NCI-H2081 treated with DMSO at 0.1 percent for 48 hours (cell line): ENCODE measurements at places on chromosomes 4 and X.

GRCh38 chrX:85223359-85223758 is 20.2 kb downstream of the SATL1 start:
- DNase-seq, result no peak

GRCh38 chr4:1792832-1793495 is at the start of gene FGFR3:
Gene FGFR3, plus strand, starts transcription at chr4:1793293. Its CDS starts 642 bp downstream, at chr4:1793935.
- no peak for DNase-seq

DNA sequence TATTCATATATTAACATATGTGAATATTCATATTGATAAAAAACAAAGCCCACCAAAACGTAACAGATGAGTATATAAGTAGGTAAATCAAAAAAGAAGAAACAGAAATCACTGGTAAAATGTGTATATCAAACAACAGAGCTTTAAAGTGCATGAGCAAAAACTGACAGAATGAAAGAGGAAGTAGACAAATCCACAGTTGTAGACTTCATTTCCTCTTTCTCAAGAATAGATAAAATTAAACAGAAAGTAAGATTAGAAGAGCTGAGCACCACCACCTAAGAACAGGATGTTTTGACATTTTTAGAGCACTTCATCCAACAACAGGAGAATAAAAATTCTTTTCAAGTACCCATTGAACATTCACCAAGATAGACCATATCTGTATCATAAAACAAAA is 64.6 kb downstream of the CNKSR2 start:
- DNase-seq, result no peak

- DNase-seq, result no peak
Observed at GRCh38 chrX:109992203-109992602, 10.7 kb upstream of the TMEM164 start.

- DNase-seq, result no peak
Observed at GRCh38 chr4:158847535-158847934, 78.7 kb downstream of the FNIP2 start.

DNA sequence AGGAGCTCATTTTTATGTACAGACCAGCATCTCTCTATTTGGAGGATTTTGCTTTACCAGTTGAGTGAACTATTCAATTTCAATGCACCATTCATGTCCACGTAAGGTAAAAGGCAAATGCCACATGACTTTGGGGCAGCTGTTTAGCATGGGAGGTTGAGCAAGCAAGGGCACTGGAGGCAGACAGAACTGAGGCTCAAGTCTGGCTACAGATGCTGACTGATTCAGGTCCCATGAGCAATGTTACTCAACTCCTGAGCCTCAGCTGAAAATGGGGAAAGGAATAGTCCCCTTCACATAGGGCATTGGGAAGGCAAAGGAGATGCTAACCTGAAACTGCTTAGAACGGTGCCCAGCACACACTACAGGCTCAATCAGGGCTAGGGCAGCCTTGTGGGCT is 93.0 kb upstream of the MTM1 start:
- DNase-seq, result no peak

GRCh38 chr4:29277381-29277780 is 1442.8 kb upstream of the PCDH7 start:
- DNase-seq, result no peak

DNA sequence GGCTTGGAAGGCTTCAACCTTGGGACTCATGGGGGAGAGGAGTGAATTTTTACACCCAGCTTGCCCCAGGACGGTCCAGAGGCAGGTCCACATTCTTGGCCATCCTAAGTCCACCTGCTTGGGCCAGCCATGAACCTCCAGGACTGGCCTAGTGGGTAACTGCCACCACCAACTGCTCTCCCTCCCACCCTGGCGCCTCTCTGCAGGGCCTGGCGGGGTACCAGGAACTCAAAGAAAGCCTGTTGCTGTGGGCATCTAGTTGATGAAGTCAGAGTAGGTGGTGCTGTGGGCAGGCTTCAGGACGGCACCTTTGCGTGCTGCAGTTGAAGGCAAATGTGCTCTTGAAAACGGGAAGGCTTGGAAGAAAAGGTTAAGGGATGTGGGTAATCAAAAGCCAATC is 12.0 kb downstream of the BCOR start:
- DNase-seq, result no peak
